ENCODE measurements at places on chromosomes 2 and 18. TPM values are rescaled to one million over a fixed set of nuclear protein-coding genes. Genes with fewer than 3 reads are reported as not detected.
A peak's percentile ranks its signal among the peaks of the same experiment; 100 is the strongest.

DNA sequence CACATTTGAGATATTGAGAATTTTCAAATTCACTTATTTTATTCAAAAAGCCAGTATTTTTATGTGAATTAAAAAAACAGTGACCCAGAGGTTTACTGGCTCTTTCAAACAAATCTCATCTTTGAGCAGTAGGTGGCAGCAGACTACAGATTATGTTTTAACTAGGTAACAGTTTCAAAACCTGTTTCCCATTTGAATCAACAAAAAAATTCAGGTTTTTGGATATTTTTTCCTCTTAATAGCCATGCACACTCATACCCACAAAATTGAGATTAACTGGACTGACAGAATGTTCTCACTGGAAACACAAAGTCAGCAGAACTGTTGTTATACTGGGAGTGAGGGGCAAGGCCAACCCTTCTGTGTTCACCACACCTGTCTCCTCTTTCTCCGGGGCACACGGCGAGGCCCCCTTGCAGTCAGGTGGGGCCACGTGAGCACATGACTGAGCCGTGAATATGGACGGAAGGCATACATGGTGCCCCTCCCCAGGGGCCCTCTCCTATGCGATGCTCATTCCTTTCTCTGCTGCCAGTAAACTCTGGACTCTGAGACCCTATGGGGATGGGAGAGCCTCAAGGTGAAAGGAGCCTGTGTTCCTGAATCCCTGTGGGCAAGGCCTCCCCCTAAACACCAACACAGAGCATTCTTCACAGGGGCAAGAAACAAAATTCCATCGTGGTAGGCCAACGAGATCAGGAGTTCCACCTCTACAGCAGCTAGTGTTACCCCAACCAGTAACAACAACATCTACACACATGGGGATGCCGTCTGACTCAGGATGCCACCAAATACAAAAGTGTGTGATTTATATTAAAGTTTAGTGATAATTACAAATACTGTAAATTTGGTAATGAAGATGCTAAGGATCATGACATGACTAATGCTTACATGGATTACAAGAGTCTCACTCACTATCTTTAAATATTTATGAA, 80.4 kb downstream of the LPIN2 start:
- H3K27me3 ChIP-seq, result no peaks in the 10 kb centered on the region
- H3K36me3 ChIP-seq, result peaks cover 26% of the 10 kb centered on the region
- peaks cover 21% of the 10 kb centered on the region for H3K4me1 ChIP-seq

- no peak overlapping the region for H3K4me3 ChIP-seq
- no peaks in the 10 kb centered on the region for H3K27me3 ChIP-seq
- no peaks in the 10 kb centered on the region for H3K36me3 ChIP-seq
- no peak for DNase-seq
- H3K4me1 ChIP-seq, result peaks cover 17% of the 10 kb centered on the region
Measured at GRCh38 chr2:160570376-160570775, 76.8 kb upstream of the RBMS1 start.

GRCh38 chr2:205731583-205731981, 49.3 kb downstream of the NRP2 start:
- peaks cover 35% of the 10 kb centered on the region for H3K4me1 ChIP-seq
- H3K27me3 ChIP-seq, result no peaks in the 10 kb centered on the region
- peak overlapping the region; percentile 70 for H3K27ac ChIP-seq
- H3K36me3 ChIP-seq, result no peaks in the 10 kb centered on the region

DNA sequence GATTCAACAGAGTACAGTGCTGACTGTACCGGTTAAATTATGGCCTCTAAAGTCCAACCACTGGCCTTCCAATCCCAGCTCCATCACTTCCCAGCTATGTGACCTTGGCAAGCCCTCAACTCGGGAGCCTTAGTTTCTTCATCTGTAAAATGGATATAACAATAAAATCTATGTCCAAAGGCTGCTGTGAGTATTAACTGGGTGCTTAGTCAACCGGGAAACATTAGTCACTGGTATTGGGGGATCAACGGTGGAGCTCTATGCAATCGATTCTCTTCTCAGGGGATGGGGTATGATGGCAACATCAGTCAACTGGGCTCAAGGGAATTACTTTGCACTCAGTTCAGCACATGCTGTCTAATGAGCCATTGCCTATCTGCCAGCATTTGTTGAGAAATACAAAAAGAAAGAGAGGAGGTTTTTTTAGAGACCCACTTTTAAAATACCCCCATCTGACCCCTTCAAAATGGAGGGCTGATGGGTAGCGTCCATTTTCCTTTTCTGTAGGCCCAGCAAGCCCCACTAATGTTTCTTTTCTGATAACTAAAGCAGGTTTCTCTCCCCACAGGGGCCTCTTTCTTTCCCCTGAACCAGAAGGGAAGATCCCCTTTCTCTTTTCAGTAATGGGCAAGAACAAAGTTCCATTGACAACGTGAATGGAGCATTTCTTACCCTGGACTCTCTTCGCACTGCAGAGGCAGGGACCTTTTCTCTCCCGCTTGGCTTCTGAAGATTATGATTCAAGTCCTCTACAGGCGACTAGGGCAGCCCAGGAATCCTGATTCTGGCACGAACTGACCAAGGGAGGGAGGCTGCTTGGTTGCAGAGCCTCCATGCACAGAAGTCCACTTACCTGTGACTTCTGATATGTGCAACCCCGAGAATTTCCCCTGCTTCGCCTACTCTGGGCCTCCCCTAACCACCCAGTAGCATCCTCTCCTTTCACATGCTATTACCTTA, 8.7 kb upstream of the AGFG1 start:
- no peaks in the 10 kb centered on the region for H3K36me3 ChIP-seq
- peaks cover 46% of the 10 kb centered on the region for H3K4me1 ChIP-seq
- H3K27ac ChIP-seq, result no peak overlapping the region
- no peaks in the 10 kb centered on the region for H3K27me3 ChIP-seq
- no peak overlapping the region for H3K4me3 ChIP-seq

DNA sequence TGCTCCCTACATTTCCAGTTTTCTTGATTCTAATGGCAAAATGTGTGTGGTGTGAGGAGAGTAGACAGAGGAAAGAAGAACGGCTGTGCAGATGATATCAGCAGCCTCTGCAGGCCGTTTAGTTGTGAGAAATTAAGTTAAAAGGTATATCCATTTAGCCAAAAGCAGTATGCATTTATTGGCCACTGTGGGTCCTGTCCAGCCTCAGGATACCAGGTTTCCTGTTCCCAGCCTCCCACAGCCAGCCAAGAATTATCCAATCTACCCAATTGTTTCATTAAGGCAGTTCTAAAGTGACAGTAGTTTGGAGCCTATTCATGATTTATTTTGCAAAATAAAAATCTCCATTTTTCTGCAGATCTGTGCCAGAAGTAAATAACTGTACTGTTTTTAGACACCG, 107.5 kb downstream of the TMEM18 start:
- H3K4me1 ChIP-seq, result peaks cover 4% of the 10 kb centered on the region
- H3K27ac ChIP-seq, result no peak overlapping the region
- H3K36me3 ChIP-seq, result no peaks in the 10 kb centered on the region
- DNase-seq, result no peak
- H3K27me3 ChIP-seq, result no peaks in the 10 kb centered on the region

DNA sequence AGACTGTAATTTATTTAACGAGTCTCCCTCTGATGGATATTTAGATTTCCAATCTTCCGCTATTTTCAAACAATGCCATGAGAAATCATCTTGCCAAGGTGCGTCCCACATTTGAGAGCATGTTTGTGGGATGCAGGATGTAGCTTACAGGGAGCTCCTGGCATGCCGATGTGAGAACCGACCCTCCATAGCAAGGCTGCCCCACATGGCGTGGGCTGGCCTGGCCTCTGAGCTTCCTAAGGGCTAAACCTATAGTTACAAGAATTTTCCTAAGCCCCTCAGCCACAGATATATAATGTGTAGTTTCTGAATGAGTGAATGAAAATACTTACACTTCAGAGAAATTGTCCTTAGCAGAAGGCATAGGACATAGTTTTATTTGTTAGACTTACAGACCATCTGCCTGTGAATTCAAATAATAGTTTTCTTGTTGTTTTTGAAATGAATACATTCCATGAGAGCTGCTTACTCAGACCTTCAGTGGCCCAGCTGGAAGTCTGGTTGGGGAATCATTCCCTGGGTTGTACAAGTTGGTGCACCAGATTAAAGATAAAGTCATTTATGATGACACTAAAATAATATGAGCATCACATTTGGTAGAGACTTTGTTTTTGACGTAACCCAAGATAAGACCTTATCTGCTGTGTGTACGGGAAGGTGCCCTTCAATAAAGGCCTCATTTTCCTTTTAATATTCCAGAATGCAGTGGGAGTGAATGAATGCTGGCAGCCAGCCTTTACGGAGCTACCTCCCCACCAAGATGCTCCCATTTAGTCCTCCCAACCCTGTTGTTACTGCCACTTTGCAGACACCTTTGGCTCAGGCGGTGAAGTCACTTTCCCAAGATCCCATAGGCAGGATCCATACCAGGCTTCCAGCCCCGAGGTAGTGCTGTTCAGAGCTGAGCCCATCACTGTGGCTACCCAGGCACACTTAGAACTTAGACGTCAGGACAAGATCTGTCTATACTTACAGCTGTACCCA, 107.1 kb downstream of the GLI2 start:
- peaks cover 7% of the 10 kb centered on the region for H3K4me1 ChIP-seq
- no peaks in the 10 kb centered on the region for H3K27me3 ChIP-seq
- H3K36me3 ChIP-seq, result no peaks in the 10 kb centered on the region
- DNase-seq, result peak; percentile 34

- H3K4me1 ChIP-seq, result peaks cover 29% of the 10 kb centered on the region
- H3K4me3 ChIP-seq, result no peak overlapping the region
Measured at GRCh38 chr18:11119550-11119949, 29.8 kb downstream of the PIEZO2 start.

Gene CAVIN2
- total RNA-seq, result 2.8 TPM

Gene FABP1
- total RNA-seq, result not detected

Gene ZNF521
- 12.1 TPM for total RNA-seq

Gene TWIST2
- total RNA-seq, result 467 TPM

Data from GM23248 (cell line).